ENCODE measurements at places on chromosomes 7 and 10.

GRCh38 chr10:132590752-132591121, 53.1 kb downstream of the INPP5A start:
- no peak for DNase-seq

DNA sequence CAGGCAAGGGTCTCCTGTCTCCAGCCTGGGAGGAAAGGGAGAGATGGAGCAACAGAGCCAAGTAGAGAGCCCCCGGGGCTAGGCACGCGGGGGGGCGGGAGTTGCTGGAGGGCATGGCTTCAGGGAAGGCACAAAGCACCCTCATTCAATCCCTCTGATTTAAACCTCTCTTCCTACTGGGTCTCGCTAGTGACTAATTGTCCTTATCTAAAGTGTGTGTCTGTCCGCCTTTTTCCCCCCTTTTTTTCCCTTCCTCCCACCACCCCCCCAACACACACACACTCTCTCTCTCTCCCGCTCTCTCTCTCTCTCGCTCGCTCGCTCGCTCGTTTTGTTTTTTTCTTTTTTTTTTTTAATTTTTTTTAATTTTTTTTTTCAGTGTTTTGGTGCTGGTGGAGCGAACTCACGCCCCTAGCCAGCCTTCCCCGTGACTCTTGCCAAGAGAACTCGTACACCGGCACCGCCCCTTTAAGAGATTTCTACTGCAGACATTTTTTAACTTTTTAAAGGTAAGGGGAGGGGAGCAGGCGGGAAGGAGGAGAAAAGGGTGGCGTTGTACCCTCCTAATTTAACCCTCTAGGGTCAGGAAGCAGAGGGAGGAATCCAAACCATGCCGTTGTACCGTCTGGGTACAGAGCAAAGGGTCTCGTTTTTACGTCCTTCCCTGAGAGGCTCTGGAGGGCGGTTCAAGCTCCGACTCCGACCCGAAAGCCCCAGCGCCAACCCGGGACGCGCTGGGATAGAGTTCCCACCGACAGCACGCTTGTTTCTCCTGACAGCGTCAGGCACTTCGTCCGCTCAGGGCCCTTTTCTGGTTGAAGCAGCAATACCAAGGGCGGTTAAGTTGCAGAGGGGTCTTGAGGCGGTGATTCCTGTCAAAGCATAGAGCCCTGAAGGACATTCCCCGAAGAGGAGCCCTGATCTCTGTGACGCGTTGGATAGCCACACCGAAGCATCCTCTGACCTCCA, at the start of gene HPSE2:
Gene HPSE2 (minus strand): TSS at position 195 of the 969 bp plus-strand sequence.
- no peak for DNase-seq

DNA sequence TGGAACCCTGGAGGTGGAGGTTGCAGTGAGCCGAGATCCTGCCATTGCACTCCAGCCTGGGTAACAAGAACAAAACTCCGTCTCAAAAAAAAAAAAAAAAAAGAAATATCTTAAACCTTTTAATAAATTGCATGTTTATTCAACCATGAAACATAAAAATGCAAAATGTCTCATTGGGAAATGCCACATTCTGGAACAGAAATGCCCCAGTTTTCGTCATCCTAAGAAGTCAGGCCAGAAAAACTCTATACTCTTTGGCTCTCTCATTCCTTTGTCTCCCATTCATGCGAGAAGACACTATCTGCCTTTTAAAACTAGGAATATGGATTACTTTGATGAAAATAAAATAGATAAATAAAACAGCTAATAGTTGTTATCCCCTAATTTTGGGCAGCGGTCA, 21.5 kb upstream of the ABLIM1 start:
- no peak for DNase-seq

GRCh38 chr10:25978771-25979170, 44.7 kb downstream of the MYO3A start:
- DNase-seq, result no peak

GRCh38 chr7:80362010-80362618, 149.8 kb downstream of the GNAT3 start:
- no peak for DNase-seq

DNA sequence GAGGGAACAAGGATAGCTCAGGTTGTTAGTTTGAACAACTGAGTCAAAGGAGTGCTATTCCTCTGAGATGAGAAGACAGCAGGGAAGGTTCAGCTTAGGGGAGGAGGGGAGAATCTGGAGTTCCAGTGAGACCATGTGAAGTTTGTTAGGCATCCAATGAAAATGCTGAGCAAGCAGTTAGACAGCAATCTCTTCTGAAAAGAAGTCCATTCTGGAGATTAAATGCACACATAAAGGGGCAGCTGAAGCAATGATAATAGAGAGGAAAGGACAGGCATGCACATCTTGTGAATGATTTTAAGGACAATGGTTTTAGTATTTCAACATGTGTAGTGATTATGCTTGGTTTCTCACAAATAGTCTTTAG, 89.7 kb upstream of the GHITM start:
- DNase-seq, result no peak

- DNase-seq, result no peak
Observed at GRCh38 chr7:35753761-35754603, 46.9 kb upstream of the SEPTIN7 start.

DNA sequence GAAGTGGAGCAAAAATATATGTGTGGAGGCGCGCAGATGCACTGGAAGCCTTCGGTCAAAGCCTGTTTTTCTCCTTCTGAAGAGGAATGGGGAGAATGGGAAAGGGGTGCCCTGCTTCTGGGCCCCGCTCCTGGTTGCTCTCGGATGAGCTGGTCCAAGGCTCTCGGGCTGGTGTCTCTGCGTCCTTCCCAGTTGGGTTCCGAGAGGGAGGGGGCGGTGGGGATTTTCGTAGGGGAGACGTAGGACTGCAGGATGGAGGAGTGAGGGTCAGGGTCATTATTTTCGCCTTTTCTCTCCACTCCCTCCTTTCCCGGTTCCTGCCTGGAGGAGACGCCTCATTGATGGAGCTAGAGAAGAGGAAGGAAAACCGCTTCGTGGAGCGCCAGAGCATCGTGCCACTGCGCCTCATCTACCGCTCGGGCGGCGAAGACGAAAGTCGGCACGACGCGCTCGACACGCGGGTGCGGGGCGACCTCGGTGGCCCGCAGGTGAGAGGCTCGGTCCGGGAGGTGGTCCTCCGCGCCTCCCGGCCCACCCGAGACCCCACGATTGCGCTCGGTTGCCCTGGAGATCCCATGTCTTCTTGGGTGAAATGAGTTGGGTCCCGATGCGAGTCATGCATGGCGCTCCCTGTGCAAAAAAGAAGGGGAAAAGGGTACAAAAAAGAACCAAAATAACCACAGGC, 790 bp downstream of the ADAM22 start:
- peak; percentile 23 for DNase-seq

- DNase-seq, result no peak
Observed at GRCh38 chr10:33805831-33806230, 471.4 kb upstream of the NRP1 start.

GRCh38 chr10:43692051-43692825, 43.6 kb upstream of the ZNF32 start:
- no peak for DNase-seq

DNA sequence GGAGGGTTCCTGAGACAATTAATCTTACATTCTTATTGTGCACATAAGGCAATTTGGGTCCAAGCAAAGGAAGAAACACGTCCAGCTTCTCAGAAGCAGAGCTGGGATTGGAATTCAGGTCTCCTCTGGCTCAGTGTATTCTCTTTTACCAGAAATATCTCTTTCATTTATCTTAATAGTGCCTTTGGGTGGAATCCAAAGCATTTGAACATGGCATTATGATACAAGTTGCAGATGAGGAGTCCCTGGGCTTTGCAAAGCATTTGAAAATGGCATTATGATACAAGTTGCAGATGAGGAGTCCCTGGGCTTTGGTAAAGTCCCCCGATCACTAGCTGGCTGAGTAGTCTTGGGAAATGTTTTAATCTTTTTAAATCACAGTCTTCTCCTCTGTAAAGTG, 30.0 kb upstream of the PTN start:
- no peak for DNase-seq

DNA sequence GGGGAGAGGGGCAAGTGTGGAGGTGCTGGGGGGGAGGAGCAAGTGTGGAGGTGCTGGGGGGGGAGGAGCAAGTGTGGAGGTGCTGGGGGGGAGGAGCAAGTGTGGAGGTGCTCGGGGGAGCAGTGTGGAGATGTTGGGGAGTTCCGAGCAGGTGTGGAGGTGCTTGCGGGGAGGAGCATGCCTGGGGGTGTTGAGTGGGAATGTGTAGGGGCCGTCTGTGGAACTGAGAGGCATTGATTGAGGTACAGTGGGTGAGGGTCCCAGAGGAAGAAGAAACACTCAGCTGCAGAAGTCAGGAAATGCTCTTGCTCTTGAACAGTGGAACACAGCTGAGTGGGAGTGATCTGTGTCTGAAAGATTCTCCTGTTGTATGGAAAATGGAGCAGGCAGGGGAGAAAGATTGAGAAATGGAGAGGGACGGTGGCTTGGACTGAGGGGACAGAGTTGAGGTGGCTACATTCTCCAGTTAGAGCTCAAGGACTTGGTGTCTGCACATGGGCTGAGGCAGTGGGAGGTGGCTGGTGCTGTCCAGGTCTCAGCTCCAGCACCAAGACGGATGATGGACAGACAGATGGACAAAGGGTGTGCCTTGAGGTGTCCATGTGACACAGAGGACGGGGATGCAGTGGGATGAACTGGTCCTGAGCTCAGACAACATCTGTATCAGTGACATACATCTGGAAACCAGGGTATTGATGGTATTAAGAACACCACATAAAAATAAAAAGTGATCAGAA, 25.2 kb upstream of the NCAPG2 start:
- DNase-seq, result no peak

DNA sequence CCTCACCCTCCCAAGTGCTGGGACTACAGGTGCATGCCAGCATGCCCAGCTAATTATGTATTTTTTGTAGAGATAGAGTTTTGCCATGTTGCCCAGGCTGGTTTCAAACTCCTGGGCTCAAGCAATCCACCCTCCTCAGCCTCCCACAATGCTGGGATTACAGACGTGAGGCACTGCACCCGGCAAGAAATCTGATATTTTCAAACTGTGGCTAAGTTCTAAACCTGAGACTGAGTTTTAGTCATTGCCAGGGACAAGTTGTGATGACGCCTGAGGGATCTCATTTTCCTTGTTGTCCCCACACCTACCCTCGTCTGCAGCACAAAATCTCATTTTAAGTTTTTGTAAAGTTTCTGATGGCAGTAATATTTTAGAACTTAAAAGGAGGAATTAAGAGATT, 9.8 kb downstream of the AUTS2 start:
- DNase-seq, result no peak

DNA sequence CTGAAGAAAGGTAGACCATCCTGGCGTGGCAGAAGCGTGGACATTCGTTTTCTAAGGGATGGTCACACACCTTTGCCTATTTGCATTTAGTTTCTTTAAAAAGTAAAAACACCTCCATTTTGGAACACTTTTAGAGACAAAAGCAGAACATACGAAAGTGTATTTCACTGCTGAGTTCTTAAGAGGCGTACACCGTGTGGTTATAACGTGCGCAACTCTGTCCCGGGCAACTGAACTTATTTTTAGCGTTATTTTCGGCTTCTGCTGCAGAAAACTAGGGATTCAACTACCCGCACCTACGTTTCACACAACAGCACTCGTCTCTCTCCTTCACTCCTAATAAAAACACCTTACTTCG, 557 bp upstream of the LSM8 start:
- DNase-seq, result peak; percentile 11

- DNase-seq, result no peak
Observed at GRCh38 chr10:44464503-44464902, 79.6 kb upstream of the CXCL12 start.

DNA sequence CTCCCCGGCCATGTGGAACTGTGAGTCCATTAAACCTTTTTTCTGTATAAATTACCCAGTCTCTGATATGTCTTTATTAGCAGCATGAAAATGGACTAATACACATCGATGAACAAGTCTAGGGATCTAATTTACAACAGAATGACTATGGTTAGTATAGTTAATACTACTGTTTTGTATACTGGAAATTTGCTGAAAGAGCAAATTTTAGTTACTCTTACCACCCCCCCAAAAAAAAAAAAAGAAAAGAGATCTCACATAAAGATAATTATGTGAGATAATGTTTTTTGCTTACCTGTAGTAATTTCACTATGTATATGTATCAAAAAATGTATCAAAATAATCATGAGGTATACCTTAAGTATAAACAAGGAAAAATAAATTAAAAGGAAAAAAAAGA, 199.5 kb upstream of the GRM3 start:
- no peak for DNase-seq

DNA sequence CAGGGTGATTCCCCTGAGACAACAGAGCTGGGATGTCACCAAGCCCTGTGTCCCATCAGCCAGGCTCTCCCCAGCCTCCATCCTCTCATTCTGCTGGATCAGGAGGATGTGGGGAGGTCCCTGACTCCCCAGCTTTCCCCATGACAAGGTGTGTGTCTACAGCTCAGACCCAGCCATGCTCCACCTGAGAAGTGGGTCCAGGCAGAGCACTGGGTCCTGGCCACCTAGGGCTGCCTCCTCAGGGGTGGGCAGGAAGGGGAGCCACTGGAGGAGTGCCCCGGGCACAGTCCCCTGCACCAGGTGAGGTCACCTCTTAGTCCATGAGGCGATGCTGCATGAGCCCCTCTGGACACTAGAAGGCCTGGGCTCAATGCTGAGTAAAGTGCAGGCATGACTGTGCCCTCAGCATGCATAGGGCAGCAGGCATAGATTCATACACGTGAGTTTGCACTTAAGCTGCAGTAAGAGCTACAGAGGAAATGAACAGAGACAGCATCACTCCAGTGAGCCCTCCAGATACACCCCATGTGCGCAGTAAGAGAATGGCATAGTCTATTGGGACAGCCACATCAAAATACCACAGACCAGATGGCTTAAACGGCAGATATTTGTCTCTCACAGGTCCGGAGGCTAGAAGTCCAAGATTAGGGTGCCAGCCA, 48.3 kb downstream of the ALOX5 start:
- no peak for DNase-seq

DNA sequence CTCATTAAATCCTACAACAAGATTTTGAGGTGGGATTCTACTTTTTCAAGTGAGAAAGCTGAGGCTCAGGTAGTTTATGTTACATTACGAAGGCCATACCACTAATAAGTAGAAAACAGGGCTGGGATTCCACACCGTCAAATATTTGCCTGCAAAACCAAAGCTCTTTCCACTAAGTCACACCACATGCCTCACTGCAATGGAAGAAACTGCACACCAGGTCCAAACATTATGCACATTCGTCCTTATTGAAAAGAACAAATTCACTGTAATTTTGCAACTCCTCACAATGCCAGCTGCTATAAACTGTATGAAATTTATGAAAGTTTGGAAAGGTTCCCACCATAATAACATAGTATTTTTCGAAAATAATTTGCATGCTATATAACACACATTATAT, 66.5 kb downstream of the DGKB start:
- DNase-seq, result no peak

Data from germinal center (tissue), 1 donor.